Lung microvascular endothelial cell (primary cell): ENCODE measurements at places on chromosomes 5 and 9.
A peak's percentile ranks its signal among the peaks of the same experiment; 100 is the strongest.

DNA sequence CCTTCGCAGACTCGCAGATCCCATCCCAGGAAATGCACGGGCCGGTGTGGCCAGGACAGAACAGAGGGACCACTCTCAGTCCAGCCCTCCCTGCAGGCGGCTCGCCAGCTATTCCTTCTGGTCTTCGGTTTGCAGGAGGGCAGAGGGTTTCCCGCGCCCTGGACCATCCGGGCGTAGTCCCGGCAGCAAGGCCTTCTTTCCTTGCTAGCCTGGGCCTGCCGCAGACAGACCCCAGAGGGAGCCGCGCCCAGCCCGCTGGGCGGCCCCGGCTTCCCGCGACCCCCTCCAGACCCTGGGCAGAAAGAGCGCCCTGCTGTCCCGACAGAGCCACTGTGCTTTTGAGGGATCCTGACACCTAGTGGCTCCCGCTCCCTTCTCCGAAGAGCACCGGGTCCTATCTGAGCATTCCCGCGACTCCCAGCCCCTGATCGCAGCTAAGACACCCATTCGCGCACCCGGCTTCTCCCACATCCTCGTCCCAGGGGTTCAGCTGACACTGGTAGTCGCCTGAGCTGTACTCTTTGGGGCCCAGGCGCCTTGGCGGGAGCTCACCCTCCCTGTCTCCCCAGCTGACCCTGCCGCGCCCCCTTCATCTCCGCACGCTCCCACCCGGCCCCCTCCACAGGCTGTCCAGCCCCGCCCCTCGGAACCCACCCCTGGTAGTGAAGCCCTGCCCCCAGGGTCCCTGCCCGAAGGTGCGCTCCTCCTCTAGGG lies 1.1 kb downstream of the CFAP90 start:
- DNase-seq, result no peak

DNA sequence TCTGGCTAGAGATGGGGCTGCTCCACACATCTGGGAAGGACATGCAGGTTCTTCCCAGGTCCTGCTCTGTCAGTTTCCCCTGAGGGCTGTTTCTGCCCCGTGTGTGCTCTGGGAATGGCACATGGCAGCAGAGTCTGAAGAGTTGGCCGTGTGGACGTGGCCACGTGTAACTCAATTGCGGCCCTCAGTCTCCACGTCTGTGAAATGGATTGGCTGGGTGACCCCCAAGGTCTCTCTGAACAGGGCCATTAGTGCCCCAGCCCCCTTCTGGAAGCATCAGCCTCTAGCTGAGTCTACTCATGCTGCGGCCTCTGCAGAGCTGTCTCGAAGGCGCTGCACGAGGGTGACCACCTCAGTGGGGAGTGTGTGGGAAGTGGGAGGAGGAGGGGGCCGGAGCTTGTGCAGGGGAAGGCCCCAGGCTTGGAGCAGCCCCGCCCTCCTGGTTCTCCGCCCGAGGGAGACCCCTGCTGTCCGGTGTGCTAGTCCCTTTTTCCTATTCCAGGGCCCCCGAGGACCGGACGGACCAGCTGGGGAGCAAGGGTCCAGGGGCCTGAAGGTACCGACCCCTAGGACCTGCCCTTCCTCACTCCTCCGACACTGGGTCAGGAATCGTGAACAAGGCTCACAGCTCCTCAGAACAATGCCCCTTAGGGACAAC lies 58.9 kb upstream of the ORM1 start:
- peak; percentile 50 for DNase-seq

- DNase-seq, result no peak
These were observed 39.9 kb upstream of the MTMR12 start for GRCh38 chr5:32352685-32353084.

DNA sequence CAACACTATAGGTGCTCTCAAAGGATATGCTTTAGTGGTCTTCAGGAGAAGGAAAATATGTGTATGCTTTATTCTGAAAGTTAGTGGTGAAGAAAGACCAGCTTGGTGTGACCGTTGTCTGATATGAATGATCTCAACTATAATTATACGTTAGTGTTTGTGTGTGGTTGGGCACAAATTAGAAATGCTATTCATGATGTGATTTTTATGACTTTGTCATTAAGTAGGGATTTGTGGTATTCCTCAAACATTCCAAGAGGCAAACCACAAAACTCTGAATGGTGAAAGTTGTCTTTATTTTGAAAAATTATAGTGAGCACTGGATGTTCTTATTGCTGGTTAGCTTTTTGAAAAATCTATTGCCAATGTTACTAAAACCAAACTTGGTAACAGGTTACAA lies 6.2 kb upstream of the F2R start:
- DNase-seq, result no peak

DNA sequence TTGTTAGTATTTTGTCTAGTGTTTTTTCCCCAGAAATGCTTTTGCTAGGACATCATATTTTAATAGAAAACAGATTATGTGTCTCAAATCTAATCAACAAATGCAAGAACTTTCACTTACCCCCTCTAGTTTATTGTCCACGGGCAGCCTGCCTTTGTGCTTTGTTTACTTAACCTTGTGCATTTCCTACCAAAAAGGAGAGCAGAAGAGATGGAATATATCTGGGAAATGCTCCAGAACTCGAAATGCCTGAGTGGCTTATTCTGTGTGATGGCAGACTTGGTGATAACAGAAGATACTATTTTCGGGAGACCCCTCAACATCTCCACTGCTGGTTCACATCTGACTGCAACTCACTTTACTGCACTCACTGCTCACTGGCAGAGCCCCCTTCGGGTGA lies 33.3 kb upstream of the SPDL1 start:
- no peak for DNase-seq

DNA sequence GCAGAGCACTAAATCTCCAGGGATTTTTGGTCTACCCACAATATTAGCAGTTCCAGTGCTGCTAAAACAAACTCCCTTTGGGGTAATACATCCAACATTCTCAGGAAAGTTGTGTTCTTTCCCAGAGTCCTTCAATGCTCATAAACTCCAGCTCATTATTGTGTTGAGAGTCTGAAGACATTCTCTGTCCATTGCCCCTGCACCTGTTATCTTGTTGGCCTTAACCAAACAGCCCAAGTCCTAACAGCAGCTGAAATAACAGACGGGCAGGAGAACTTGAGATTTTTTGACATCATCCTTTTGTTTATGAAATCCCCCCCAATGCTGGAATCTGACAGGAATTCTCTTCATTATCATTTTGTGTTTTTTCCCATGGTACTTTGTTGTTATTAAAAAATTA lies 110.8 kb downstream of the PAPPA start:
- DNase-seq, result no peak

DNA sequence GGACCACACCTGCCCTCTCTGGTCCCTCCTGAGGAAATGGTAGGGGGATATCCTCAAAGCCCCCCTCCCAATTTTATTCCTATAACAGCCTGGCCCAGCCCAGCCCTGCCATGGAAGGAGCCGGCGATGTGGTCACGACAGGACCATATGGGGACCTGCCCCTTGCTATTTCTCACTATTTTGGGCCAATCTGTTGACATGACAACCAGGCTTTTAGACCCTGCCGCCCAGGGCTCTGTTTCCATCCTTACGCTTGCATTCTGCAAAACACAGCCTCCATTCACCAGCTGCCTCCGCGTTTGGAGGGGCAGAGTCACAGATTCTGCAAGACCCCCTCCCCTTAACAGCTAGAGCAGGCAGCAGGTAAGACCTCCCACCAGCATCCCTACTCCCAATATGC lies 112.2 kb downstream of the GABBR2 start:
- no peak for DNase-seq

- DNase-seq, result no peak
These were observed 746 bp upstream of the NPM1 start for GRCh38 chr5:171386861-171387344.

DNA sequence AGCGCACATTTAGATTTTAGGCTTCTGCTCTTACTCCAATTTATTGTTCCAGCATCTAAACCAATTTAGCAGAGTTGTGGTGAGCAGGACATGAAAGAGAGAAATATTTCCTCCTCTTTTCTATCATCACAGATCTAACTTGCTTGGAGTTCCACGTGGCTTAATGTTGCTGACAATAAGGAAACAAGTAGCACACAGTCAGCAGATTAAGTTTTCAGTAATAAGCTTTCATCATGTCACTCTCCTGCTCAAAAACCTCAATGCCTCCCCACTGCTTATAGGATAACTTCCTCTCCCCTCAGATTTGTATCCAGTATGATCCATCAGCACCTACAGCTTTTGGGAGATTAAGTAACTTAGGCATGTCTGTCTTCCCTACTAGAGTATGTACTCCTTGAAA lies 10.4 kb upstream of the SSBP2 start:
- no peak for DNase-seq

DNA sequence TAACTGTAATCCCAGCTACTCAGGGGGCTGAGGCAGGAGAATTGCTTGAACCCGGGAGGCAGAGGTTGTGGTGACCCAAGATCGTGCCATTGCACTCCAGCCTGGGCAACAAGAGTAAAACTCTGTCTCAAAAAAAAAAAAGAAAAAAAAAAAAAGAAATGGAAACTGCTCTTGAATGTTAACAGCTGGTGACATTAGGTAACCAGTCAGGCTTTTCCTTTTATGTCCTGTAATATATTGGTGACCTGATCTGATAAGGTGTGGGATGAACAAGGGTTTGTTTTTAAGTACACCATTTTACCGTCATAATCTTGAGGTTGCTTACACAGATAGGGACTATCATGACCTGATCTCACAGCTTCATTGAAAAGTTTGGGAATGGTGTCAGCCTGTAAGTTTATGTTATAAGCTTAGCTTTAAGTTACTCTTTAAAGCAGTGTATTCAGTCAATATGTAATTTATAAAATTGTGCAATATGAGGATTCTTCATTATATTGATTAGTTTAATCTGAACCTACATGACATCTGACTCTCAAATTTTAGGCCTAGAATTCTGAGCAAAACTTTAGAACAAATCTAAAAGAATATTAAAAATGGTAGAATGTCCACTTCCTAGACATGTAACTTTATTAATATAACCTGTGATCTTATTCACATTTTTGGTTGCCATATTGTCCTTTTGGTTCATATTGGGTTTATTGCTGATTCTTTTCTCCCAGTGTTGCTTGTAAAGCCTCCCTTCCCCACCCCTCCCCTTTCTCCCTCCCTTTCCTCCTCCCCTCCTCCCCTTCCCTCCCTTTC lies 41.4 kb downstream of the RAI14 start:
- no peak for DNase-seq

- DNase-seq, result no peak
These were observed 131.5 kb downstream of the ZNF354C start for GRCh38 chr5:179191506-179192184.

DNA sequence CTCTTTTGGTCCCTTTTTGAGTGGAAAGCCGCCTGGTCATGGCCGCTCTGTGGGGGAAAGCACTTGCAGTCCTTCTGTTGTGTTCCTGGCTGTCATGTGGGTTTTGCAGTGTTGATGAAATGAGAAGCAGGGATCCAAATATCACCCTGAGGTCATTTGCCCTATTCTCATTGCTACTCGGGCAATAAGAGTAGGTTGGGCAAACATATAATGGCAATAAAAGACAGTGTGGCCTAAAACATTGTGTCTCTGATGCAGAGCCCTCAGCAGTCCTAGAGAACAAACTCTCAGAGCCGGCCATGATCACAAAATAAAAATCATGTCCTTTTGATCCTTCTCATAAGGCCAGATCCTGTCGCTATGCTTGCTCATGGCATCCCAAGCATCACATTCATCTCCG lies 361.1 kb upstream of the KLF4 start:
- DNase-seq, result no peak

DNA sequence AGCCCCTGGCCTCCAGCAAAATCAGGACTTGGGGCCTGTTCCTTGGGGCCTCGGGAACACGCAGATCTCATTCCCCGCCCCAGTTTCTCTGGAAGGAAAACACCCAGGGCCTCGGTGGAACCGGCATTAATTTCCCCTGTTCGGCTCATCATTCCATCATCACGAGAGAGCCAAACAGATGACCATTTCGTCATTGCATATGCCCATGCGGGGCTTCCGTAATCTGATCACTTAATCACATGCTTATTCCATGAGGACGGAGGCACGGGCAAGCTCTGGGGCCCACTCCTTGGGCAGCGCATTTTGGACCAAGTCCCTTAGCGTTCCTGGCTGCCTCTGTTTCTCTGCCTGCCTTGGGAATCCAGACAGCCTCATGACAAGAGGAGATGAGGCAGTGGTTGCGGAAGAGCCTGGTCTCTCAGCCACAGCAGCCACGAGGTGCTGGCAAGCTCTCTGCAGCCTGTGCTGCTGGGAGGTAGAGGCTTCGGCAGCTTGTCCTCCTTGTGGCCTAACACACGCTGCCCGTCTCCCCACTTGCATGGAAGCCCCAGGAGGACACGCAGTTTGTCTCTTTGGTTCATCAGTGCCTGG lies 65.0 kb upstream of the IER5L start:
- no peak for DNase-seq

DNA sequence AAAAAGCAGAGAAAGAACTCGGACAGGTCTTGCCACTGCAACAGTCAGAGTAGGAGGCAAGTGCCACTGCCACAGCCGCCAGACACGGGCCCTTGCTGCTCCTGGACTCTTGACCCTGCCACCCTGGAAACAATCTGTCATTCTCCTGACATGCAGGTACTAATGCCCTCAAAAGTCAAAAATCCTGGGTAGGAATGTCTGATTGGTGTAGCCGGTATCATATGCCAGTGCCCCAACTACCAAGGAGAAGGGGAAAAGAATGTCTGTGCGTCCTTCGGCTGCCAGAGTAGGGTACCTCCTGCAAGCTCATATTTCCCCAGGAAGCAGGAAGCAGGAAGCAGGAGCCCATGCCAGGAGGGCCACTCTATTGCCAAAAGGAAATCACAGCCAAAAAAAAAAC lies 30.5 kb upstream of the F2RL1 start:
- DNase-seq, result peak; percentile 23

GRCh38 chr9:128118472-128118857 lies 9.1 kb downstream of the PTGES2 start:
- no peak for DNase-seq

DNA sequence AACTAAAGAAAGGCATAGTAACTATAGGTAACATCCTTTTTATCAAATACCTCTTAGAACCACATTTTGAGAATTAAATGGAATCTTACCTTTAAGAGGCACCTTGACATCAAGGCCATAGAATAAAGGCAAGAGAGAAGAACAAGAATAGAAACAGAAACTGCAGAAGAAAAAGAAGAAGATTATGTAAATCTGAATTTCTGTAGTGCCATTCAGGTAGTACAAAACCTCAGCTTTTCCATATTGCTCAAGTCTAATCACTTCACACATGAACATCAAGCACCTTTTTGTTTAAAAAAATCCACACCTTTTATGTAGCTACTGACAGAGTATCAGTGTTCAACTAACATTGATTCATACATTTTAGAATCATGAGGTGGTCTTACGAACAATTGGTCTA lies 91.8 kb upstream of the DPYSL3 start:
- DNase-seq, result no peak

GRCh38 chr5:118637947-118638670 lies 350.2 kb downstream of the DTWD2 start:
- no peak for DNase-seq

- no peak for DNase-seq
These were observed 75.0 kb downstream of the TNC start for GRCh38 chr9:115042781-115043509.

DNA sequence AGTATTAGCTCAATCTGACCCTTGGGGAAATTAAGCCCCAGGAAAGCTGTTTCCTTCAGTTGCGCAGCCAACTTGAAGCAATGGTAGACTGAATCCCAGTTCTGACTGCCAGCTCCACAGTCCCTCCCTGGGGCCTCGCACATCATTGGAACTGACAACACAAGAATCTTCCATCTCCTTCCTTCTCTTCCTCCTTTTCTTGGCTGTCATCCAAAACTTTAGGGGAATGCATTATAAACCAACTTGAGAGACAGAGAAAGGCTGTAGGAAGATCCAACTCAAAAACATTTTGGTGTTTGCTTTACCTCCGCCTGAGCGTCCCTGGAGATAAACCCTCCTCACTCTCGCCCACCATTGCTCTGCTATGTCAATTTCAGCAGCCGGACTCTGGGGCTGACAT lies 16.6 kb downstream of the KCNIP1 start:
- DNase-seq, result no peak

- DNase-seq, result peak; percentile 69
These were observed 126.9 kb downstream of the PALM2AKAP2 start for GRCh38 chr9:109906766-109907382.
